ENCODE measurements at places on chromosomes 2 and 18. TPM values are rescaled to one million over a fixed set of nuclear protein-coding genes. Genes with fewer than 3 reads are reported as not detected.

DNA sequence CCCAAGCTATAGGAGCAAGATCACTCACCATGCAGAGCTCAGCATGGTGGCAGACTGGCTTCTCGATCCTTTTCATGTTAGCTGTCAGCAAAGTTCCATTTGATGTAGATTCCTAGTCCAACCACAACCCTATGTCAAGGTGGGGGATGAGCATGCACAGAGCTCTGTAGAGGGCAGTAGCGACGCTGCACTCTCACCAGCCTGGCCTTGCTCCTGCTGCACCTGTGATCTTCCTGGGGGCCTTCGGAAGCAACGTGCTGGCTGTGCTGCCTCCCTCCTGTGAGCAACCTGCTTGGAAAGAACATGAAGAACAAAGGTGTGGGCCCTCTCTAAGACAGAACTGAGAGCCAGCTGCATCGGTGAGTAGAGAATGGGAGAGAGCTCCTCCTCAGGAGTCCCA is 479.4 kb upstream of the MYT1L start:
- no peak for DNase-seq

GRCh38 chr2:206079699-206080465 is 6.1 kb downstream of the INO80D start:
- DNase-seq, result no peak

GRCh38 chr2:156399950-156400705 is 36.1 kb upstream of the GPD2 start:
- peak; percentile 81 for DNase-seq

The RFX8 gene
- 2.6 TPM for total RNA-seq

The MAT2A gene
- total RNA-seq, result 270 TPM

DNA sequence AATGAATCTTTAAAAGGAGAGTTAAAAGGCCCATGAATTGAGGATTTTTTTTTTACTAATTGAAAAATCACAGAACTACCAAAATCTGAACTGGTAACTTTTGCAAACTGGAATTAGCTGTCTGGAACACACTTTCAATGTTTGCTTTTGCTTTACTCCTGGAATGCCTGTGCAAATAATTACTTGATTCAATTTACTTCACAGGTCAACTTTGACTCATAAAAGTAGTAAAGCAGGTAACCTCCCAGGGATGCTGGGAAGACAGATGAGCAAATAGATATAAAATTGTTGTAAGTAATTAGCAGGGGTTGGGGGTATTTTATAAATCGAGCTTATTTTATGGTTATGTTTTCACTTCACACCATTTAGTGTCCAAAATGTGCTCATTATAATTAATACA is 398.3 kb upstream of the HNRNPA3 start:
- DNase-seq, result no peak

Data from fibroblast of lung (primary cell).